ENCODE measurements at places on chromosomes 7 and 10.
A peak's percentile ranks its signal among the peaks of the same experiment; 100 is the strongest.

GRCh38 chr10:88982366-88982765 lies 8.2 kb upstream of the FAS start:
- no peak for DNase-seq

GRCh38 chr7:130887957-130888371 lies 154.0 kb upstream of the KLF14 start:
- DNase-seq = no peak

DNA sequence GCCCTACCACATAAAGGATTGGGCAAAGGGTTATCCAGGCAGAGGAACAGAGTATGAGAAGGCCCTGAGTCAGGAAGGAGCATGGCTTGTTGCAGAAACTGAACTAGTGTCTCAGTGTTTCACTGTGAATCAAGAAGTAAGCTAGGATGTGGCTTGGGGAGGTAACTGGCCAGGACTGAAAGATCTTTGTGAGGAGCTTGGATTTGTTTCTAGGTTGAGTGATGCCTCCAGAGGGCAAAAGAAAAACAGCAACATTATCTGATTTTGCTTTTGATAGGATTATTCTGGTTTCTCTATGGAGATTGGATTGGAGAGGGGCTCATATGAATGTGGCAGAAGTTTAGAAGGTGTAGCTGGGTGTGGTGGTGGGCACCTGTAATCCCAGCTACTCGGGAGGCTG lies 137.9 kb upstream of the HDAC9 start:
- DNase-seq = no peak

DNA sequence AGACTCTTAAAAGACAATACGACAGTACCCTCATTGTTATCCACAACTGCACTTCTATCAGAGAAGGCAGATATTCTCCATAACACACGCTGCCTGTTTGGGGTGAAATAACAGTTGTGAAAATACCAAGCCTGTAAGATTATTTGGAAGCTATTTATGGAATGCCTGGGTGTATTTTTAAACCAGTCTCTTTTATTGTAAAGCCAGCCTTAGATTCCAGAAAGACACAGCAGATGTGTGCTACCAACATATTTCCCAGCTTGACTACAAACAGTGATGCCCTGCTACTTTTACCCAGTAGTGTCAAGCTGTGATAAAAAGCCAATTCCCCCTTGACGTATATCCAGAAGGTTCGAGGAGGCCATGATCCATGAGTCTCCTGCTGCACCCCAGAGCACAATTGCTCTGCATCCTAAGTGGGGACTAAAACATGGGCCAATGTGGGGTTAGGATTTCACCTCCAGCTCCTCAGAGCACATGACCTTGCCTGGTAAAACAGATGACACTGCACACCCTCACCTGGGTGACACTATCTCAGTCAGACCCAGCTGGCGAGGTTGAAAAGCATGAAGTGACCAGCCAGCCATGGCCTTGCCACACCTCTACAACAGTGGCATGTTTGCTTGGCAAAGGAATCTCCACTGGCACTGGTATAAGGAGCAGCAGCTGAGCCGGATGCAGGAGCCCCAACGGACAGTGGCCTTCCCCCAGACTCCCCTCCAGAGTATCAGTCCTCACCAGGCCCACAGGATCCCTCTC lies 62.2 kb downstream of the GFRA1 start:
- no peak for DNase-seq

- no peak for DNase-seq
Measured at GRCh38 chr7:108254259-108254658, 124.1 kb upstream of the LAMB4 start.

GRCh38 chr10:127802531-127803095 lies 65.6 kb downstream of the FOXI2 start:
- DNase-seq = no peak

DNA sequence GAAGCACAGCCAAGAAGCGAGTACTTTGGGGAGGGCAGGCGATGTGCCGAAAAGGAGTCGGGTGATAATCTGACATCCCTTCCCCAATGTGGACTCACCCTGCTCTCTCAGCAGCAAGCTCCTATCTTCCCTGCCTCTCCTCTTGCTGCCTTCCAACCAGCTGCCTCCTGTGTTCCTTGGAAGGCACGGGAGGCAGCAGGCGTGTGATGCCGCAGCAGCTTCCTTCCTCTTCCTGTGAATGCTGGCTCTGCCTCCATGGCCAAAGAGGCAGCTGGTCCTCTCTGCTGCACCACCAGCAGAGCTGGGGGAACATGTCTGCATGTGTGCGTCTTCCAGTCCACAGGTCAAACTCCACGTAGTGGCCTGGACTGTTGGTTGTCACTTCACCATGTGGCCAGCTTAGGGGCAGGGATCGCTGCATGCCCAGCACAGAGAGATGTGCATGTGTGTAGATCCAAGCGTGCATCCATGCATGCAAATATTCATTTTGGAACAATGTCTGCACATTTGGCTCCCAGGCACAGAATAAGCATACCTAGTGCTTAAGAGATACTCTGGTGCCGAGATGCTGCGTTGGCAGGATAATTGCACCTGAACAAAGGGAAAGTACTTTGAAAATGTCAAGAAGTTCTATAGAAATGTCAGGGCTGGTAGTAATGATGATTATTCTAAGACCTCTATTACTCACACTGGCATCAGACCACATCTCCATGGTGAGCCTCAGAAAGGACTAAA lies 499.8 kb downstream of the PLXNA4 start:
- no peak for DNase-seq

GRCh38 chr7:22185559-22185958 lies 171.4 kb downstream of the RAPGEF5 start:
- no peak for DNase-seq

DNA sequence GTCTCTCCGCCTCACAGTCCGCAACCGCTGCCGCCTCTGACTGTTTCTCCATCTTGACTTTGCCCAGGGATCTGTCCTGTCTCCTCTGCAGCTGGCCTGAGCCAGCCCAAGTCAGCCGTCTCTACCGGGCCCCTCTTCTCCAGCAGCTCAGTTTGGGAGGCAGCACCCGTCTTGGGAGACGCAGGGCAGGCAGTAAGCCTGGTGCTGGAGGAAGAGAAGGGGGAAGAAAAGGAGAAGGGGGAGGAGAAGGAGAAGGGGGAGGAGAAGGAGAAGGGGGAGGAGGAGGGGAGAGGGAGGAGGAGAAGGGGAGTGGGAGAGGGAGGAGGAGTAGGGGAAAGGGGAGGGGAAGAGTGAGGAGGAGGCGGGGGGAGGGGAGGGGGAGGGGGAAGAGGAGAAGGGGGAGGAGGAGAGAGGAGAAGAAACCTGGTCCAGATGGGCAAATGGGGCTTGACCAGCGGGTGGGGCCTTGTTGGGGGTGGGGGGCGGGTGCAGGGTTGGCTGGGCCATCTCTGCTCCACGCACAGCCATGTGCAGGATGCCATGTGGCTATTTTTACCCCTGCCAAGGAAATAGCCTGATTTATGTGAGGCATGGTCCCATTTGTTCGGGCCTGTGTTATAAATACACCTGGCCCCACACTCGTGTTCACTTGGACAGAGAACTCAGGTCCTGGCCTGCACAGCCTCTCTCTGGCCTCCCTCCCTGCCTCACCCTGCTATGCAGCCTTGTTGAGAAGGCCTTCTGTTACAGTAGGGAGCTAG lies 35.9 kb upstream of the FZD9 start:
- DNase-seq = no peak

GRCh38 chr7:158013085-158013668 lies 574.4 kb downstream of the PTPRN2 start:
- DNase-seq = no peak

DNA sequence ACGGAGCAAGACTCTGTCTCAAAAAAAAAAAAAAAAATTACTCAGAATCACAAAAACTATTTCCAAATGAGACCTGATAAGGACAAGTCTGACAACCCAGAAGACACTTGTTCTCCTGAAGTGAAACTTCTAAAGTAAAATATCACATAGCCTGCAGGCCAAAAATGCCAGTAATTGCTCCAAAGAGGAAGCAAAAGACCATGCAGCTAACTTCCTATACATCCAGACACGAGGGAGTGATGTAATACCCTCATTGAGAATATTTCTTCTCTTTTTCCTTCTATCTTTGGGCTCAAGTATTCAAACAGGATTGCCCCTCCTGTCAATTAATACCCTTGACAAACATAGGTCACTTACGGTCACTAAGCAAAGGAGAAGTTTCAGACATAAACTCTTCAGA lies 31.2 kb downstream of the ARMH3 start:
- DNase-seq = no peak

GRCh38 chr10:80509403-80510161 lies 28.1 kb upstream of the SH2D4B start:
- no peak for DNase-seq

DNA sequence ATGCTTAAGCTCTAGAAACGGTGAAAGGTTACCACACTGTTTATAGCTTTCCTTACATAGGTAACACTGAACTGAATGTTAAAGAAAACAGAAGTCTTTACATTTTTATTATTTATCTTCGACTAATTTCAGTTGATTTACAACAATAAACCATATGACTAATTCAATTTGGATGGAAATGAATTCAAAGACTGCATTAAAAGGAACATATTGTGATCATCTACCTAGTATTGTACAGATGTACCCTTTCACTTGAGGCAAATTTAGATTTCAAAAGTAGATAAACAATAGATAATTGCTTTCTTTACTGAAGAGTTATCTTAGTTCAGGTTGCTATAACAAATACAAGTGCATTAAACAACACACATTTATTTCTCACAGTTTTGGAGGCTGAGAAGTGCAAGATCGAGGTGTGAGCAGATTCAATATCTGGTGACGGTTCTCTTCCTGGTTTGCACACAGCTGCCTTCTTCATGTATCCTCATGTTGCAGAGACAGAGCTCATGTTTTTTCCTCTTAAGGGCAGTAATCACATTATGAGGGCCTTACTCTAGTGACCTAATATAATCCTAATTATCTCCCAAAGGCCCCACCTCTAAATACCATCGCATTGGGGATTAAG lies 15.0 kb upstream of the ARMC3 start:
- no peak for DNase-seq

DNA sequence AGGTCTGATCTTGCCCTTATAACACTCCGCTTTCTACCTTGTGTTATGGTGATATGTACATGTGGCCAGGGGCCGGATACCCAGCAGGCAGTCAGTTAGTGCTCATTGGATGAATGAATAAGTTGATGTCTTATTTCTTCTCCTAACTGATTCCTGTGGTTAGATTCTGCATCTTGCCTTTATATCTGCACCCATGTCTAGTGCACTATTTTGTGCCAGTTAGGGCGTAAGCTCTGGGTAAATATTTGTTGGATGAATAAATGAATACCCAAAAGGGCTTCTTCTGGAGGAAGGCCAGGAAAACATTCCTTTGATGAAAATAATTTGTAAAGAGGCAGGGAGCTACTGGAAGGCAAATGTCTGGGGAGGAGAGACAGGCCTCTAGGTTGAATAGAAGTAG lies 148.2 kb downstream of the CHN2 start:
- no peak for DNase-seq

DNA sequence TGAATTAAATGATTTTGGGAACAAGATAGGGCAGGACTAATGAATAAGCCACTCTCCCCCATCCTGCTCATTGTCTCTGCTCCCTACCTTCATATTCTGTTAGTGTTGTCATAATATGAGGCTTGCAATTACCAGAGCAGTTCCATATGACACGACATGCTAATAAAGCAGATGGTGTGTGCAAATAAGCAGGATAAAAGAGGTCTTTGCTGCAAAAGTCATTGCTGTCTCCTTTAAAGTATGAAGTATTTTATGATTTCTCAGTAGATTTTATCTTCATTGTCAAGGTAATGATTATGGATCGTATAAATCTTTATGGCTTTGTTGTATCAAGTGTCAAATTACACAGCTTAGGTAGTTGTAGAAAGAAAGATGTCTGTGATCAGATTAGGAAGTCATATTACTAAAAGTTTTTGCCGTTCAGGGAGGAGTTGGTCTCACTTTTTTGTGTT lies 114.8 kb downstream of the SDK1 start:
- DNase-seq = no peak

DNA sequence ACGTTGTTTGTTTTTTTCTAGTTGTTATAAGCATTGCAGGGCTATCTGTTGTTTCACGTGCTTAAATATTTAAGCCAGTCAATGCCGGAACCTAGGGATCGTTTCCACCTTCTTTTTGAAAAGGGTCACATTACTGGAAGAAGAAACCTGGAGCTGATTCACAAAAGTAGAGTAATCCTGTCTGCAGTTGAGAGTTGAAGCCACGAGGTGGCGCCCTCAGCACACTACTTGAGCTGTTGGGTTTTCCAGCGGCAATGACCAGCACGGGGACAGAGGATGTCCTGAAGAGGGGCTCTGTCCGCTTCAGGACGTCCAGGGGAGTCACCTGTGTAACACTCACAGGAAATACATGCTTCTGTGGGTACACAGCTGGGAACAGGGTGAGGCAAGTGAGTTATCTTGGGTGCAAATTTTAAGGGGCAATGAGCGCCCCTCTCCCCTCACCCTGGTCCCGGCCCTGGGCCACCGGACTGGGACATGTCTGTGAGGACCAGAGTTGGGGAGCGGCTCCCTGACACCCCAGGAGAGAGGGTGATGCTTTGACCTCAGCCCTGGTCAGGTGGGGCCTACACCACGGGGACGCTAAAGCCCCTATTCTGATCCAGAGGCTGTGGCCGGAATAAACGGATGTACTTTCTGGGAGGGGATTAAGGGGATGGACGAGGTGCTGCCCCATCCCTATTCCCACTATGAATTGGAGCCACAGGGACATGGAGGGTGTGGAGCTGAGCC lies 26.3 kb upstream of the WDFY4 start:
- peak; percentile 86 for DNase-seq

- DNase-seq = peak; percentile 17
Measured at GRCh38 chr10:74419958-74420375, 268.9 kb downstream of the ADK start.

DNA sequence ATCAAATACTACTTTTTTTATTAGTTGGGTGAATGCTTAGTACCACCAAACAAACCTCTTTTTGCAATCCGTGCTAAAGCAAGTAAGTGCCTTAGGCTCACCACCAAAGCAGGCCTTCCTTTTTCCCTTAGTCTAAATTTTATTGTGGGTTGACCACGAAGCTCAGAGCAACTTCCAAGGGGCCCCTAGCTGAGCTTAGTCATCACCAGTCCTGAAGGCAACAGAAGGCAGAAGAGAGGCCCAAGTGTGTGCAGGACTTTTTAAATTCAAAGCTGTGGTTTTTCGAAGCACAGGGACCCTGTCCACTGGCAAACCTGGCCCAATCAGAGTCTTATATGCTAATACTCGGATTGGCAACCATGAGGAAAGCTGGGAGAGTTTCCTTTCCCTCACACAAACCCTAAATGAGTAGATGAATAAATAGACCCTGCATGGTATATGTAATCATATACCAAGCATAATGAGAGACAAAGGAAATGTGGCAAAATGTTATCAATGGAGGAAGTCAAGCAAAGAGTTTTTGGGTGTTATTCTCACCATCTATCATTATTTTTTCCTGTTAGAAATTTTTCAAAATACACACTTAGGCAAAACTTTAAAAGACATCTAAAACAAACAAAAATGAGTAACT lies 453.2 kb upstream of the GALNT17 start:
- DNase-seq = no peak

GRCh38 chr10:69234447-69234846 lies 14.3 kb downstream of the HKDC1 start:
- no peak for DNase-seq
